ENCODE measurements at places on chromosomes 1 and 21.

- no peak for DNase-seq
Observed at GRCh38 chr1:225811622-225812487, 1.9 kb downstream of the EPHX1 start.

- no peak for DNase-seq
Observed at GRCh38 chr1:115492880-115493279, 148.9 kb upstream of the VANGL1 start.

GRCh38 chr1:221071777-221072176 lies 192.5 kb downstream of the HLX start:
- no peak for DNase-seq

DNA sequence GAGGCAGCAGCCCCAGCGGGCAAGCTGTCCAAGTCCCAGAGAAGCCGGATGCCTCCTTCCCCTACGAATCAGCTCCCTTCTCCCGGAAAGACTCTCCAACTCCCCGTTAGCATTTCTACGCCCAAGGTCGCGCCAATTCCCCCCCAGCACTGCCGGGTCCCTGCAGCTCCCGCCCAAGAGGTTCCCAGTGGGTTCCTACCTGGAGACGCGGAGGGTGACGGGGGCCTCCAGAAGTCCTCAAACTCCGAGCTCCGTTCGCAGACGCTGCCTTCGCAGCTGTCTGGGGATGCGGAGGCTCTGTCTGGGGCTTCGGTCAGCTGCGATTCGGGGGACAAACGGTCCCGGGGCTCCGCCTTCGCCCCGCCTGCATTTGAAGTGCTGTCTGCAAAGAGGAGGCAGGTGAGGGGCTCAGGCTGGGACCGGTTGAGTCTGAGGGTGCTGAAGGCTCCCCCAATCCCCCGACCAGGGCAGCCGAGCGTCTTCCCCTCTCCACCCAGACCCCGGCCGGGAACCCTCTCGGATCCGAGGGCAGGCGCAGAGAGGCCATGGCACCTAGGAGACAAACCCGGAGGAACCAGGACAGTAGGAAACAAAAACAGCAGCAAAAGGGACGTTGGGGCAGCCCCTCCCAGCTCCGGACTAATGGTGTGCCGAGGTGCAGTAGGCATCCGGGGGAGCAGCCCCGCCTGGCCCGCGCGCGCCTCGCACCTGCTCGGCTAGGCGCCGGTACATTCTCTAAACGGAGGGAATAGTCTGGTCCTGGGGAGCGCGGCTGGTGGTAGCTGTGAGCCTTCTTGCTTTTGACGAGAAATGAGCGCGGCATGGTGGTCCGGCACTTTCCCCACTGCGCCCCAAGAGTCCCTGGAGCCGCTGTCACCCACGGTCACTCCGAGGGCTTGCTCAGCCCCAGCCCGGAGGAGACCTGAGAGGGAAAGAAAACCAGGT lies 3.8 kb downstream of the GFI1 start:
- no peak for DNase-seq

DNA sequence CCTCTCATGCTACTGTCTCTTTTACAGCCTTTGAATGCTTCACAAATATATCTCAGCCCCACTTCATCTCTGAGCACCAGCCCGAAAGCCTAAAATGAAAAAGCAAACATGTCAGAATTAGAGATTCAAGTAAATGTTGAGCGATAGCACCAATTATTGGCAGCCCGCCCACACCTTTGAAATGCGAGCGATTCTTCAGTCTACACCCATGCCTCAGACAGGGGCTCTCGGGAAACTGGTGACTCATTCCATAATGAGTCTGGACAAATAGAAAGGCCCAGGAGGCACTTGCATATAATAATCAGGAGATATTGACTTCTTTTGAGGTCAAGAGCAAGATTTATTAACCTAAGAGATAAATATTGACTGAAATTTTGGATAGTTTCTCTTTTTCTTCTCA lies 487.3 kb upstream of the PTBP2 start:
- no peak for DNase-seq

DNA sequence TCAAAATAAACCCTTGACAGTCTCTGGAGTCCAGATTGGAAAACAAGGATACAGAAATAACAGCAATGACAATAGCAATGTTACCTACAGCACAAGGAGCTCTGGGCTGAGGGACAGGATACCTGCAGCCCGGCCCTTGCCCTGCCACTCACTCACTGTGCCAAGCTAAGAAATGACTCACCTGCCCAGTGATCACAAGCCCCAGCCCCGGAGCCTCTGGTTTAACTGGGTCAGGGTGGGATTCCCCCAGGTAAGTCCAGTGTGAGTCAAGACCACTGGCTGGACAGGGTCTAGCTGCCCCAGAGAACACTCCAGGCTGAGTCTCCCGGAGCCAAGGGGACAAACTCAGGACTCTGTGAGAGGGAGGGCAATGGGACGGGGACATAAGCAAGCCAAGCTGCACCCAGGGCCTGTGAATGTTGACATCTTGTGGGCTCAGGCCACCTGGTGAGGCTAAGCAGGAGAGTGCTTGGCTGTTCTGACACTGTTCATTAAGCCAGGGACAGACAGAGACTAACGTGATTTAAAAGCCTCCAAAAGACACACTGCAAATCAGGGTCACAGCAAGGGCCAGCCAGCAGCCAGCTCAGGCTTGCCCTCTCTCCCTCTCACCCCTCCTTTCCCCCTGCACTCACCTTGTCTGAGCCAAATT lies 64.1 kb downstream of the MIS18A start:
- no peak for DNase-seq

GRCh38 chr1:103180660-103181059 lies 72.3 kb upstream of the COL11A1 start:
- DNase-seq, result no peak

DNA sequence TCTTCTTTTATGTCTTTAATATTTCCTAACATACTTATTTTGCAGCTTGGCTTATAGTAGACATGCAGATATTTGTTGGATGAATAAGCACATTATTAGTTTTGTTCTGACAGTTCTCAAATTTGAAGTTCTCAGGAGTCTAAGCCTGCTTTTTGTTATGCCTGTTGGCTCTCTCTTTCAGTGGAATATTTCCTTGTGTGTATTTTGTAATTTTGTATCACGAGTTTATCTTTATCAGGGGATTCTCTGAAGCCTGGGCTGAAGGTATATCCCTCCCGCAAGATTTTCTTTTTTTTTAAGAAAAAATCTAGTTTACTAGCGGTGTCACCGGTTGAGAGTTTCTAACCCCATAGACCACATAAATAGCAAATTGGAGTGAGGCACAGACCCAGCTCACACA lies 105.9 kb downstream of the RGL1 start:
- no peak for DNase-seq

DNA sequence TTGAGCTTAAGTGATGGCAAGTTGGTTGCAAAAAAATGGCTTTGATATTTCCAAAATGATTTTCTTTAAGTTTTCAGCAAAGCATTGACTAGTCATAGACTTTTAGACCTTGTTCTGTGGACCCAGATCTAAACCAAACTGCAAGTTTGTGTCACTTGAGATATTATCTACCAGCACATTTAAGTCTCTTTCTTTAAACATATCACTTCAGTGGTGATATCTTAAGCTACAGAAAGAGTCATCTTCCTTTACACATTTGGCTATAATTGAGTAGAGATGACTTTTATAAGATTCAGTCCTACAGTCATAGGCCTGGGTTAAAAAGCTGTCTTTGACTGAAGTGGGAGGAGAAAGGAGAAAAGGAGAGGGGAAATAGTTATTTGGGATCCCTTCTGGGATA lies 95.2 kb downstream of the RUNX1 start:
- no peak for DNase-seq

- DNase-seq, result no peak
Observed at GRCh38 chr21:38813547-38813946, 7.8 kb downstream of the ETS2 start.

- no peak for DNase-seq
Observed at GRCh38 chr1:197577580-197577979, 197.7 kb downstream of the DENND1B start.

DNA sequence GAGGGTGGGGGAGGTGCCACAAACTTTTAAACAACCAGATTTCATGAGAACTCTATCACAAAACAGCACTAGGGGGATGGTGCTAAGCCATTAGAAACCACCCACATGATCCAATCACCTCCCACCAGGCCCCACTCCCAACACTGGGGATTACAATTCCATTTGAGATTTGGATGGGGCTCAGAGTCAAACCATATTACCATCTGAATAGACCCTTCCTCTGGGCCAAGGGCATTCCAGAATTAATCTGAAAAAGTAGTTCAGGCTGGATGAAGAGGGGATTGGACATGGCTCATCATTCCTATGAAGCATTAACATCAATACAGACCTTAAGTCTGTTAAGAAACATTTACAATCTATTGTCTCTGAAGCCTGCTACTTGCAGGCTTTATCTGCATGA lies 149.9 kb upstream of the DNAH14 start:
- DNase-seq, result no peak

DNA sequence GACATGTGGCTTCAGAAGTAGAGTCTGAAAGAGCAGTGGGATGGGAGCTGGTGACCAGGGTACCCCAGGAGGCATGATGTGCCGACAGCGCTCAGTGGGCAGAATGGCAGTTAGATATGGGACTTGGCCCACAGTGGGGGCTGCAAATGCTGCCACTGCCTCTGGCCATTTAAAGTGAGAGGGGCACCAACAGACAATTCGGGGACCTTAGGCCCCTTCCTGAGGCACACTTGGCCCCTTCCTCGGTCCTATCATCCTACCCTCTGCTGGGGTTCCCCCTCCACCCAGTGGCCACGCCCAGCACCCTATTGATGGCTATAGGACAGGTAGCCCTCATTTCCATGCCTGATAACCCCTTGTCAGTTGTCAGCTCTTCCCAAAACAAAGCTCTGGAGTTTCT lies 36.6 kb upstream of the EPHA8 start:
- no peak for DNase-seq

- DNase-seq, result no peak
Observed at GRCh38 chr1:48807554-48808260, 31.0 kb upstream of the BEND5 start.

DNA sequence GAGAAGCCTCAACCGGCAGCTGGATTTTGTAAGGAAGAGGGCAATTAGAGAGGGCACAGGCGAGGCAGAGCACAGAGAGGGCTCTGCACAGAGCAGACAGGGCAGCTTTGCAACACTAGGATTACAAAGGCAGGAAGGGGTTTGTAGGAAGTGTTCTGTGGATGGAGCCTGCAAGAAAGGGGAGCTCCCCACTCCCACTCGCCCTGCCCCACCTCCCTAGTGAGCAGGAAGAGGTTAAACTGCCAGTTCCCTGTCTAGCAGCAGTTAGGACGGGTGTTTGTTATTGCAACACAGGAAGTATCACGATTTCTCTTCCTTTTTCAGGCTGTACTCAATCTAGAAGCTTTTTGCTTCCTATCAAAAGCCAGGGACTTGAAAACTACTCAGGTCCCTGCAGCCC lies 63.3 kb upstream of the LRRC8D start:
- DNase-seq, result no peak

GRCh38 chr1:50109116-50109515 lies 396 bp downstream of the ELAVL4 start:
- DNase-seq, result no peak

- DNase-seq, result no peak
Observed at GRCh38 chr1:197806718-197807117, 31.4 kb upstream of the DENND1B start.

GRCh38 chr1:32398401-32398800 lies 4.2 kb upstream of the BSDC1 start:
- DNase-seq, result no peak

DNA sequence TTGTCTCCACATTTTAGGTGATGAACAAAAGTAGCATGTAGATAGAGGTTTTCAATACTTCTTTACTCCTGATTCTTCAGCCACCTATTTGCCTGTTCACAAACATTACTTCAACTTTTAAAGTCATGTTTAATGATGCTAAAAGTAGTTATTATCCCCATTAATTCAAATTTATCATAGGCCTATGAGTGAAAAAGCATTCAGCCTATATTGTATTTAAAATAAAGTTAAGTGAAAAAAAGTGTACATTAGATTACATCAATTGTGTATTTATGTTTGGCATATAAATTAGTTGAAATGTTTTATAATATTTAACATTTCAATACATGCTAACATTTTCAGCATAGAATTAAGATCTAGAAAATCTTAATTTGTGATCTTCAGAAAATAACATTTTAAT lies 10.5 kb downstream of the CDKN2C start:
- no peak for DNase-seq

GRCh38 chr1:8259498-8260290 lies 58.2 kb upstream of the SLC45A1 start:
- no peak for DNase-seq

- no peak for DNase-seq
Observed at GRCh38 chr1:248804771-248805681, 20.7 kb downstream of the SH3BP5L start.

DNA sequence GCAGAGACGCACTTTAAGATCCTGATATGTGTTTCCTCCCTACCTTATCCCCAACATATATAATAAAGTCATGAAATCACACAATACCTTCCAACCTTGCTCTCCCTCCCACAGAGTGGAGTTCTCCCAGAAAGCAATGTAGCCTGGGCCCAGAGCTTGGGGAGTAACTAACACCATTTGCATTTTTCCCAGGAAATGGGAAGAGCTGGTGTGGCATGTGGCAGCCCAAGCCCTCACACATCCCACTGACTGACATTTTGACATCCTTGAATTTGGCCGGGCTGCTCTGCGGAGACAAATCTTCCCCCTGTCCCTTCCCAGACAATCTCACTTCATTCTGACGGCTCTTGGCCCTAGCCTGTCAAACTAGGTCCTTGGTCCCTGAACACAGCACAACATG lies 37.0 kb upstream of the ATP2B4 start:
- DNase-seq, result no peak

DNA sequence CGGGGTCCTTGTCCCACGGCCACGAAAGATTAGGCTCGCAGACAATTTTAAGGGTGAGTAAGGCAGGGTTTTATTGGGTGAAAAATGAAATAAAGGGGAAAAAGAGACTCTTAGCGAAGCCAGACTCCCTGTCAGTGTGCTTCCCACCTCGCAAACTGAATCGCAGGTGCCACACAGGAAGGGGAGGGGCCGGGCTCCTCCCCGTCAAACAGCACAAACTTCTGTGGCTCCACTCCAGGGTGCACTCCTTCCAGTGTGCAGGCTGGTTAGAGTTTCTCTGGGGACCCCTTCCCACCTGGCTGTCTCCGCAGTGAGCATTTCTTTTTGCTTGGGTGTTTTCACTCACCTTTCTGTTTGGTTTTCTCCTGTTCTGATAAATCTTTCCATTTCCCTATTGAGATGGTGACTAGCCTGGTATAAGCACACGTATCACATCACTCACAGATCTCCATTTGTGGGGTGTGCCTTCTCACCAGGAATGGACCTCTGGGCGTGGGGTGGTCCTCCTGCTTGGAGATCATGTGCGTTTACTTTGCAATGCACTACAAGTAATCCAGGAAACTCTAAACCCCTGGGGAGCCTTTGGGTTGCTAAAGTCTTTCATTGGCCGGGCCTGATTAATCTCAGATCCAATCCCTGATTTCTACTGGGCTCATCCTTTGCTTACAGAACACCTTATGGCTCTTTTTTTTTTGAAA lies 37.6 kb upstream of the GALNT2 start:
- no peak for DNase-seq

GRCh38 chr1:18947570-18947969 lies 8.9 kb downstream of the IFFO2 start:
- no peak for DNase-seq

DNA sequence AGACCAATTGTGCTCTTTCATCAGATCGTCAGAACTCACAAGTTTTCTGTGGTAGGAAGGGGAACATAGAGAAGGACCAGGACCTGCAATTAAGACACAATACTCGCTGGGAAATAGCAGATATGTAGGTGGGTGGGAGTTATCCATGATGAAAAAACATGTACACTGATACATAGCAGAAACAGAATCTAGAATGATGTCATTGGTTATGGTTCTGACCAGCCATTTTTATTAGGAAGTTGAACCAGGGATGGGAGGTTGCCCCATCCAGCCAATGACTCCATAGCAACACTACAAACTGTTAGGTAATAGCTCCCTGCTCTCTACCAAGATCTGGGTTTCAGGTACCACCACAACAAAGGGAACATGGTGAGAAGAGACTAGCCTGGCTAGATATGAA lies 393.5 kb upstream of the PBX1 start:
- no peak for DNase-seq

Data from nucleus accumbens (tissue), 56 donors.